Psoas muscle (tissue), 8 donors: ENCODE measurements at places on chromosomes 6 and 20. TPM values are rescaled to one million over a fixed set of nuclear protein-coding genes. Genes with fewer than 3 reads are reported as not detected.

GRCh38 chr6:44152109-44152461 lies 6.5 kb upstream of the CAPN11 start:
- no peak for DNase-seq

DNA sequence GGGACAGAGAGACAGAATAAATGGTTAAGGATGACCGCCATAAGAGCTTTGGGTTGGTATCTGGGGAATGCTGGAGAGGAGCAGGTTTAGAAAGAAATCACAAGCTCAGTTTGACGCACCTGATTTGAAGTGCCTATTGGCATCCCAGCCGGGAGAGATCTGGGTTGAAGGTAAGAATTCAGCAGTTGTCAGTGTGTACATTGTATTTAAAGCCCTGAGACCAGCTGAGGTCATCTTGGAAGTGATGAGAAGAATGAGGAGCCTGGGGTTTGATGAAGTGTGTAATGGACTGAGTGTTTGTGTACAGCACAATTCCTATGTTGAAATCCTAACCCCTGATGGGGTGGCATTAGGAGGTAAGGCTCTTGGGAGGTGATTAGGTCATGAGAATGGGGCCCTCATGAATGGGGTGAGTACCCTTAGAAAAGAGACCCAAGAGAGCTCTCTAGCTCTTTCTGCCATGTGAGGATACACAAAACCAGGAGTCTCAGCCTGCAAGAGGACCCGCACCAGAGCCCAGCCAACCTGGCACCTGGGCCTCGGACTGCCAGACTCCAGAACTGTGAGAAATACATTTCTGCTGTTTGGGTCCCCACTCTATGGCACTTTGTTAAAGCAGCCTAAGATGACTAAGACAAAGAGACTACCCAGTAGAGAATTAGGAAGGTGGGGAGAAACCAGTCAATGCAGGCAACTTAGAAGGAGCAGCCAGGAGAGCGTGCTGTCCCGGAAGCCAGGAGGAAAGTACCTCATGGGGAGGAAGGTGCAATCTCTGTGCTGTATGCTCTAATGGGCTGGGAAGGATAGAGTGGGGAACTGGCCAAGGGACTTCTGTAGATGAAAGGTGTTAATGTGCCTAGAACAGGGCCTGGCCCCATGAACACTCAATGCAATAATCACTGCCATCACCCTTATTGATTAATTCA lies 133.7 kb upstream of the SLC24A3 start:
- no peak for DNase-seq

- DNase-seq: no peak
Measured at GRCh38 chr6:37020381-37020780, 14.9 kb downstream of the FGD2 start.

- DNase-seq: no peak
Measured at GRCh38 chr6:87146363-87146762, 9.0 kb upstream of the ZNF292 start.

- DNase-seq: peak; percentile 37
Measured at GRCh38 chr6:88982720-88983119, 19.3 kb upstream of the RNGTT start.

- no peak for DNase-seq
Measured at GRCh38 chr6:114432400-114432799, 89.6 kb upstream of the HS3ST5 start.

The ZSCAN23 gene
- 0.14 TPM for polyA plus RNA-seq

GRCh38 chr20:44288252-44288651 lies 22.8 kb downstream of the FITM2 start:
- no peak for DNase-seq
